ENCODE measurements at places on chromosomes 1 and 21. TPM values are rescaled to one million over a fixed set of nuclear protein-coding genes. Genes with fewer than 3 reads are reported as not detected.
A peak's percentile ranks its signal among the peaks of the same experiment; 100 is the strongest.

RAB7B gene
- total RNA-seq = 3.5 TPM

OR2M4 gene
- not detected for total RNA-seq

MX1 gene
- total RNA-seq = 1.2 TPM

TDRD10 gene
- total RNA-seq = not detected

PGLYRP4 gene
- not detected for total RNA-seq

DNA sequence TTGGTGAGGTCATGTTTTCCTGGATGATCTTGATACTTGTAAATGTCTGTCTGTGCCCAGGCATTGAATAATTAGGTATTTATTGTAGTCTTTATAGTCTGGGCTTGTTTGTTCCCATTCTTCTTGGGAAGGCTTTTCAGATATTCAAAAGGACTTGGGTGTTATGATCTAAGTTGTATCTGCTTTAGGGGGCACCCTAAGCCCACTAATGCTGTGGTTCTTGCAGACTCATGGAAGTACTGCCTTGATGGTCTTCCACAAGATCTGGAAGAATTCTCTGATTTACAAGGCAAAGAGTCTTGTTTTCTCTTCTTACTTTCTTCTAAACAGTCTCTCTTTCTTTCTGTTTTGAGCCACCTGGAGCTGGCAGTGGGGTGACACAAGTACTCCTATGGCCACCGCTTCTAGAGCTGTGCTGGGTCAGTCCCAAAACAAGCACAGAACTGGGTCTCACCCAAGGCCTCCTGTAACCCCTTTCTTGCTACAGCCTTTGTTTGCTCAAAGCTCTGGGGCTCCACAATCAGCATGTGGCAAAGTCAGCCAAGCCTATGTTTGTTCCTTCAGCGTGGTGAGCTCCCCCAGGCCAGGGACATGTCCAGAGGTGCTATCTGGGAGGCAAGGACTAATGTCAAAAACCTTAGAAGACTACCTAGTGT is 12.6 kb downstream of the VN1R5 start:
- no peaks in the 10 kb centered on the region for H3K27me3 ChIP-seq
- no peak overlapping the region for H3K27ac ChIP-seq
- no peak for DNase-seq
- peaks cover 3% of the 10 kb centered on the region for H3K4me1 ChIP-seq
- H3K36me3 ChIP-seq = no peaks in the 10 kb centered on the region

- H3K36me3 ChIP-seq = no peaks in the 10 kb centered on the region
- H3K27ac ChIP-seq = no peak overlapping the region
- no peaks in the 10 kb centered on the region for H3K4me1 ChIP-seq
- no peak overlapping the region for H3K4me3 ChIP-seq
- DNase-seq = no peak
Observed at GRCh38 chr1:7248549-7249199, 463.4 kb downstream of the CAMTA1 start.

GRCh38 chr1:115555446-115555845 is 86.3 kb upstream of the VANGL1 start:
- no peak for DNase-seq
- peaks cover 16% of the 10 kb centered on the region for H3K4me1 ChIP-seq
- H3K36me3 ChIP-seq = no peaks in the 10 kb centered on the region
- no peak overlapping the region for H3K27ac ChIP-seq
- no peaks in the 10 kb centered on the region for H3K27me3 ChIP-seq

GRCh38 chr21:38968887-38969543 is 163.3 kb downstream of the ETS2 start:
- no peak overlapping the region for H3K27ac ChIP-seq
- peaks cover 10% of the 10 kb centered on the region for H3K4me1 ChIP-seq
- DNase-seq = no peak
- H3K4me3 ChIP-seq = no peak overlapping the region
- H3K27me3 ChIP-seq = no peaks in the 10 kb centered on the region

DNA sequence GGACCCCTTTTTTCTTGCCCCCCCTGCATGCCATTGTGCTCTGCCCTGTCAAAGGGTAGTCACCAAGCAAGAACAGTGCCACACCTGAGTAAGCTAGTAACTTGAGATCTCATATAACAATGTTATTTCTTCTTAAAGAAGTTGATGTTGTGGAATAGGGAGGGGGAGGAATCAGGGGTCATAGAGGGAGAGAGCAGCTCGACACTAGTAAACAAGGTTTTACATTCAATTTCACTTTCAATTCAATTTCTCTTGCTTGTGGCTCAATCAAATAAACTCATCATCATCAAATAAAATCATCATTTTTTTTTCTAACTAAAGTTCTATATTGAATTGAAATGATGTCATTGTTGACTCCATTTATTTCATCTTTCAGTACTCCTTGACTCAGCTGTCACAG is 106.4 kb downstream of the CRB1 start:
- DNase-seq = no peak
- H3K27ac ChIP-seq = no peak overlapping the region
- H3K4me3 ChIP-seq = no peak overlapping the region

- H3K36me3 ChIP-seq = peaks cover 11% of the 10 kb centered on the region
- H3K4me1 ChIP-seq = peaks cover 76% of the 10 kb centered on the region
- peak within 1 kb of the TSS; percentile 97 for H3K27ac ChIP-seq
- DNase-seq = peak; percentile 92
Observed at GRCh38 chr1:153626904-153627714, at the start of gene S100A13. Gene S100A13 (minus strand): TSS chr1:153627505. CDS start chr1:153626472, 1,033 bp downstream.

DNA sequence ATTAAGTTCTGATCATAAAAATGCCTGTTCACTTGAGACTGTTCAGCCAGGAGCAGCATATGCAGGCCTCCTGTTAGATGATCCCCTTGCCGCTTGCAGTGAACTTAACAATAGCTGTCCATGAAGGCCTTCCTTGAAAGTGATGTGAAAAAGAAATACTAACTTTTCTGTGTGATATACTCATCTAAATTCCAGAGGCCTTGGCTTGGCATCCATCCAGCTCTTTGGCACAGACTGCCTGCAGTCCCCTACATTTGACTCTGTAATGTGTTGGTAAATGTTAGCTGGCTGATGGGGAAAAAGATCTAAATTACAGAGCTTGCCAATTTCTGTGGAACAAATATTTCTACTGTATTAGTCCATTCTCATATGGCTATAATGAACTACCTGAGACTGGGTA is 73.7 kb downstream of the KCNK2 start:
- no peaks in the 10 kb centered on the region for H3K4me1 ChIP-seq
- DNase-seq = no peak
- no peaks in the 10 kb centered on the region for H3K36me3 ChIP-seq

- peak; percentile 88 for DNase-seq
- H3K4me3 ChIP-seq = no peak overlapping the region
- peaks cover 67% of the 10 kb centered on the region for H3K4me1 ChIP-seq
- H3K36me3 ChIP-seq = no peaks in the 10 kb centered on the region
Observed at GRCh38 chr1:2271211-2271721, 43.1 kb downstream of the SKI start.

DNA sequence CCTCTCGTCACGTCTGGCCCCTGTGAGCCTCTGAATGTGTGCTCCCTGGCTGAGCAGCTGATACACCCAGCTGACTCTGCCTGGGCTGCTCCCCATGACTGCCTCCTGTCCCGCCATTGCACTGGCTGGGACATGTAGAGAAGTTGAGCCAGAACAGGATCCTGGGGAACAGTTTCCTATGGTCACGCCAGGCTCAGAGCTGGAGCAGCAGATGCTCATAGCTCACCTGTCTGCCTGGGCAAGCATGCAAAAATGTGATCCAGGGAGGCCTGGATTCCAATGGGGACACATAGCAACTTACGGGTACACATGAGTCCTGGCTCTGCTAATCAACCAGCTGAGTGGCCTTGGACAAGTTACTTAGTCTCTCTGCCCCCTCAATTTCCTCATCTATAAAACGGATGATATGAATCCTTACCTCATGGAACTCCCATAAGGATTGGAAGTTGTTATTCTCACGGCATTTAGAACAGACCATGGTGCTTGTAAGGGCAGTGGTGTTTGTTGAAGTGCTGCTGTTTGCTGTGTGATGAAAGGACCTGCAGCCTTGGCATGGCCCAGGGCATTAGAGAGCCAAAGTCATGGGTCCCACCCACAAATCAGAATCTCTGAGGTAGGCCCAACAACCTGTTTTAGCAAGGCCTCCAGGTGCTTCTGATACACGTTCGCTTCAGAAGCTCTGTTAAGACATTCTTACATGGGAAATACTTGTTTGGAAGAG is 150.3 kb upstream of the VANGL1 start:
- H3K27ac ChIP-seq = no peak overlapping the region
- no peaks in the 10 kb centered on the region for H3K27me3 ChIP-seq
- H3K4me1 ChIP-seq = peaks cover 28% of the 10 kb centered on the region
- no peak overlapping the region for H3K4me3 ChIP-seq
- no peak for DNase-seq

DNA sequence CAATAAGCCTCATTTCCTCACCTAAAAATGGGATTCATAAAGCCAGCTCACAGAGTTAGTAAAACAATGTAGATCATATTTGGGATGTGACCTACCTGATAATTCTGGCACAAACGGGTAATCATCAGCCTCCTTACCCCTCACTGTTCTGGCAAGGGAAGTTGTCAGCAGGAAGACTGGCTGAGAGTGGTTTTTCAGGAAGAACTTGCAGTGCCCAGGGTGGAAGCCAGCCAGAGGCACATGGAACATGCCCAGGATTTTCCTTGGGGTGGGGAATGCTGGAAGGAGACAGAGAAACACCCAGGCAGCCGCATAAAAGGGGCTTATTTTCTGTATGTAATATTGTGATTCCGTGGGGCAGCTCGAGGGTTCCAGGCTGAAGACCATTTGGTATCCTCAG is 7.7 kb upstream of the SLC5A9 start:
- no peaks in the 10 kb centered on the region for H3K36me3 ChIP-seq
- H3K4me1 ChIP-seq = no peaks in the 10 kb centered on the region
- H3K27ac ChIP-seq = no peak overlapping the region
- no peak overlapping the region for H3K4me3 ChIP-seq
- DNase-seq = no peak
- H3K27me3 ChIP-seq = peaks cover 31% of the 10 kb centered on the region

DNA sequence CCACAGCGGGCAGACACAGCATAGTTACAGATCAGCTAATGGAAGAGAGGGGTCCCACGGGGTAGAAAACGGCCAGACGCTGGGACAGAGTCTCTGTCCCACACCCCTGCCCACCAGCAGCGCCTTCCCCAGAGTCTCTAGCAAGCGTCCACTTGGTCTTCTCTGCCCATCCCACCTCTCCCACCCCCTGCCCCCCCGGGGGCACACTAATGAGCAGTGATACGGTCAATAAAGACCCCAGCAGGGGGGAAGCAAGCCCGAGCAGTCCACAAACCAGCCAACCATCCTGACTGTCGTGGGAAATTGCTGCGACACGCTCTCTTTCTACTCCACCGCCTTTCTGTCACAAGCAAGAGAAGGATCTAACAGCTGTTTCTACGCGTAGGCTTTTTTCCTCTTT is 374.7 kb downstream of the NPHP4 start:
- H3K27me3 ChIP-seq = no peaks in the 10 kb centered on the region
- no peak for DNase-seq
- H3K27ac ChIP-seq = no peak overlapping the region
- H3K4me3 ChIP-seq = no peak overlapping the region
- H3K36me3 ChIP-seq = no peaks in the 10 kb centered on the region

GRCh38 chr1:92882819-92883218 is 51.0 kb downstream of the RPL5 start:
- H3K4me1 ChIP-seq = peaks cover 21% of the 10 kb centered on the region
- no peak for DNase-seq
- no peak overlapping the region for H3K4me3 ChIP-seq
- H3K27ac ChIP-seq = no peak overlapping the region

DNA sequence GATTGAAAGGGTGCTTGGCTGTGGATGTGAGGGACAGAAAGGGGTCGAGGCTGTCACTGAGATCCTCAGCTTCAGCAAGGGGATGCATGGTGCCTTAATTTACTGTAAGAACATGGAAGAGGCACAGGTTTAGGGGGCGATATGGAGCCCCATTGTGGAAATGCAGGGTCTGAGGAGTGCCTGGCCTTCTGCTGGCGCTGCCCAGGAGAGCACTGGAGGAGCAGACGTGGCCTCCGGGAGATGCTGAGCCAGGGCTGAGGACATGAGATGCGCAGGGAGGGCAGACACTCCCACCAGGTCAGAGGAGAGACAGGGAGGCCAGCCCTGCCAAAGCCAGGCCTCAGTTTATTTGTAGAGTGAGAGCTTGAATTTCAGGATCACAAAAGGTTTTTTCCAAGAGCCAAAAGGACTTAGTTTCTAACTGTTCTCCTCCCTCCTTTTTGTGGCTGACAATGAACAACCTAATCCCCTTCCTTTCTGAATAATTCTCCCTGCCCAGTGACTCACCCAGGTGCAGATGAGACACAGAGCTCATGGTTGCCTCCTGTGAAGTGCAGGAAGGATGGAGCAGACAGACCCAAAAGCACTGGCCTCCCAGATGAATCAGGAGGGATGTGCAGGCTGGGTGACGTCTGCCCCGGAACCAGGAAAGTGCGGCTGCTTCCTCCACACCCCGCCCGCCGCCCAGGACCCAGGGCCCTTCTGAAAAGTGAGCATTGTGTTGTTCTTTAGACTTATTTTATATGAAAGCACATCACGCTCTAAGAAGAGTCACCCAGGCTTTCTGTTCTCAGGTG is 73.0 kb upstream of the TMPRSS2 start:
- H3K4me1 ChIP-seq = peaks cover 8% of the 10 kb centered on the region
- no peak overlapping the region for H3K27ac ChIP-seq
- H3K4me3 ChIP-seq = no peak overlapping the region
- H3K36me3 ChIP-seq = peaks cover 8% of the 10 kb centered on the region

DNA sequence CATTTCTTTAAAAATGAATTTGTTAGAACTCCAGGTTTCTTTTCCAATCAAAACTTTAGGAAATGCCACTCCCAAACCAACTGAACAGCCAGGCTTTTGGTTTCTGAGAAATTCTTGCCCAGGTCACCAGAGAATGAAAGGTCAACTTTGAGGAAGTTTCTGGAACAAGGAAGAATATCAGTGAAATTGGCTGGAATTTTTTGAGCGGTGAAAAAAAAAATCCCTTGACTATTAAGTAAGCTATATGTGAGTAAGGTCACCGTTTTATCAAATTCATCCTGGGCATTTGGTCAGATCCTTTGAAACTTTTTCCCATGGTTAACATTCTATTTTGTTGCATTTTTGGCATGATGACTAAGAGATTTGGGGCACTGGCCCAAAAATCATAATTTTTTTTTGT is 469.3 kb downstream of the LTN1 start:
- H3K27me3 ChIP-seq = no peaks in the 10 kb centered on the region
- DNase-seq = no peak
- H3K27ac ChIP-seq = no peak overlapping the region
- peaks cover 7% of the 10 kb centered on the region for H3K4me1 ChIP-seq
- H3K36me3 ChIP-seq = no peaks in the 10 kb centered on the region

- H3K27me3 ChIP-seq = peaks cover 50% of the 10 kb centered on the region
- DNase-seq = no peak
- H3K4me3 ChIP-seq = no peak overlapping the region
- H3K4me1 ChIP-seq = no peaks in the 10 kb centered on the region
- no peak overlapping the region for H3K27ac ChIP-seq
- peaks cover 2% of the 10 kb centered on the region for H3K36me3 ChIP-seq
Observed at GRCh38 chr1:22662318-22662717, 9.3 kb downstream of the C1QB start.
